ENCODE measurements at places on chromosomes 6 and 20. TPM values are rescaled to one million over a fixed set of nuclear protein-coding genes. Genes with fewer than 3 reads are reported as not detected.

VWA7 gene
- 5.0 TPM for total RNA-seq

DNA sequence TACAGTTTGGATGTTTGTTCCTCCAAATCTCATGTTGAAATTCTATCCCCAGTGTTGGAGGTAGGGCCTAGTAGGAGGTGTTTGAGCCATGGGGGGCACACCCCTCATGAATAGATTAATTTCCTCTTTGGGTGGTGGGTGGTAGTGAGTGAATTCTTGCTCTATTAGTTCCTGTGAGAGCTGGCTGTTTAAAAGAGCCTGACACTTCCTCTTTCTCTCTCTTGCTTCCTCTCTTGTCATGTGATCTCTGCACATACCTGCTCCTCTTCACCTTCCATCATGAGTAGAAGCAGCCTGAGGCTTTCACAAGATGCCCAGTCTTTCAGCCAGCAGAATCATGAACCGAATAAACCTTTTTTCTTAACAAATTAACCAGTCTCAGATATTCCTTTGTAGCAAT is 340.2 kb upstream of the CHD6 start:
- no peak overlapping the region for H3K27ac ChIP-seq
- H3K4me1 ChIP-seq = no peaks in the 10 kb centered on the region
- H3K36me3 ChIP-seq = no peaks in the 10 kb centered on the region
- H3K27me3 ChIP-seq = no peaks in the 10 kb centered on the region

- no peak overlapping the region for H3K27ac ChIP-seq
- no peak overlapping the region for H3K4me3 ChIP-seq
- no peak for DNase-seq
- H3K27me3 ChIP-seq = no peaks in the 10 kb centered on the region
Measured at GRCh38 chr6:43124481-43124880, 46.6 kb upstream of the SRF start.

DNA sequence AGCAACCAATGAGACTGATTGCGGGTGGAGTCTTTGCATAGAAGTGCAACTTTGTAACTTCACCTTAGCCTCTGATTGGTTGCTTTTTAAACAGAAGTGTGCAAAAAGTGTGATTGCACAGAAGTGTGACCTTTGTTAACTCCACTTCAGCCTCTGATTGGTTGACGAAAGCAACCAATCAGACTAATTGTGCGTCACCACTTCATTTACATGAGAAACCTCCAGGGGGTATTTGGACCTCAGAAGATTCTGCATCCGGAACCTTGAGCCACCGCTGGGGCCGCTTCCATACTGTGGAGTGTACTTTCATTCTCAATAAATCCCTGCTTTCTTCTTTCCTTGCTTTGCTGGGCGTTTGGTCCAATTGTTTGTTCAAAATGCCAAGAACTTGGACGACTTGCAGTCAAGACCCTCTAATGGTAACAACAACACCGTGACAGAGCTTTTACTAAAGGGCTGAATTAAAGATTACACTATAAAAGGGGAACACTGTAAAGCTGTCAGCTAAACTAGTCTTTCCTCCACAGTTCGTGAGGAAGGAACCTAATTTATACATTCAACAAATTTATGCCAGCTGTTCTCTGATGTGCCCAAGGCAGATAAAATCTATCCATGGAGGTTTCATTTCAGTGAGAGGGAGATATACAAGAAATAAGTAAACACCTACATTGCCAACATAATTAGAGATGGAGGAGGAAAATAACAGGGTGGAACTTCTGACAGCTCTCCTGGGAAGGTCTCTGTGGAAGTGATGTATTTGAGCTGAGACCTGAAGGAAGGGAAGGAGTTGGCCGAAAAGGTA is 1.4 kb upstream of the HECA start:
- H3K36me3 ChIP-seq = no peaks in the 10 kb centered on the region
- DNase-seq = no peak
- peaks cover 12% of the 10 kb centered on the region for H3K4me1 ChIP-seq
- H3K4me3 ChIP-seq = no peak overlapping the region
- no peaks in the 10 kb centered on the region for H3K27me3 ChIP-seq

PRR18 gene
- 0.28 TPM for total RNA-seq

DNA sequence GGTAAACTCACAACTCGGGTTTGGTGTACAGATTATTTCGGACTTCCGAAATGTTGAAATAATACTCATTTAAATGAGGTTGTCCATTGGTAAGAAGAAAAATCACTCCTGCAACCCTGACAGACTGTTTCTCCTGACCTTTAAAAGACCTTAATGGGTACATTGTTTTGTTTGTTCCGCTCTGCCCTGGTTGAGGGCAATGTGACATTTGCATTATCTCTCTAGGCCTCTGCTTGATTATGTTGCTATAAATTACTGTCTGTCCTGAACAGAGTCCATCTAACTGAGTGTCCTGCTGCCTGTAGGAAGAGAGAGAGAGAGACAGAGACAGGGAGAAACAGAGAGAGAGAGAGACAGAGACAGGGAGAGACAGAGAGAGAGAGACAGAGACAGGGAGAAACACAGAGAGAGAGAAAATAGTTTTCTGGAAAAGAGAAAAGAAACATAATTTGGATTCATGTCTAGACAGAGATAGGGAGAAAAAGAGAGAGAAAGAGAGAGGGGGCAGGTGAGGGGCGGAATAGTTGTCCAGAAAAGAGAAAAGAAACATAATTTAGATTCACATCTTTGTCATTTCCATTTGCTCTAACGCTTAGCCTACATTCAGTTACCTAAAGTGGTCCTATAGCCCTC is 83.2 kb downstream of the SHLD1 start:
- no peaks in the 10 kb centered on the region for H3K27me3 ChIP-seq
- no peak overlapping the region for H3K4me3 ChIP-seq
- H3K36me3 ChIP-seq = no peaks in the 10 kb centered on the region

GRCh38 chr6:165798991-165799390 is 135.9 kb upstream of the PDE10A start:
- H3K27ac ChIP-seq = no peak overlapping the region
- no peaks in the 10 kb centered on the region for H3K36me3 ChIP-seq
- H3K4me1 ChIP-seq = no peaks in the 10 kb centered on the region
- no peak overlapping the region for H3K4me3 ChIP-seq
- no peaks in the 10 kb centered on the region for H3K27me3 ChIP-seq

GRCh38 chr6:52922161-52922560 is 12.7 kb upstream of the GSTA3 start:
- H3K27me3 ChIP-seq = no peaks in the 10 kb centered on the region
- H3K4me3 ChIP-seq = no peak overlapping the region
- no peaks in the 10 kb centered on the region for H3K36me3 ChIP-seq
- H3K4me1 ChIP-seq = no peaks in the 10 kb centered on the region

FAM229B gene
- 3.8 TPM for total RNA-seq

DNA sequence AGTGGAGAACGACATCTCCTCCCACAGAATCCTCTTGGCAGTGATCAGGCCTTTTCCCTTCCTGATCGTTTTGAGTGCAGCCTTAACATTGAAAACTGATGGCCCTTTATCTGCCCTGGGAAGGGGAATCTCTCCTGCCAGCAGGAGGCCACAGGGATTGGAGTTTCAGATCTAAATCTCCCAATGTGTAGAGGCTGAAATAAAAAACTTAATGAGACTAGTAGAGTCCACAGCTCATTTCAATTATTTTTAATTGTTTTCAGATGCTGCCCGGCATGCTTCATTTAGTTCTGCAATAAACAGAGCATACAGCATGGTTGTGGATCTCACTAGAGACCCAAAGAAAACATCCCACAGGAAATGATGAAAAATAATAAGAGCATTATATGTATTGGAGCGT is 662.2 kb upstream of the HS3ST5 start:
- no peaks in the 10 kb centered on the region for H3K36me3 ChIP-seq
- no peak overlapping the region for H3K4me3 ChIP-seq
- DNase-seq = no peak
- H3K27ac ChIP-seq = no peak overlapping the region

- no peak overlapping the region for H3K4me3 ChIP-seq
- no peaks in the 10 kb centered on the region for H3K27me3 ChIP-seq
- no peak overlapping the region for H3K27ac ChIP-seq
- no peaks in the 10 kb centered on the region for H3K4me1 ChIP-seq
Measured at GRCh38 chr6:124002377-124003081, 198.9 kb downstream of the NKAIN2 start.

- no peaks in the 10 kb centered on the region for H3K27me3 ChIP-seq
- no peak overlapping the region for H3K4me3 ChIP-seq
- DNase-seq = no peak
- H3K27ac ChIP-seq = no peak overlapping the region
- no peaks in the 10 kb centered on the region for H3K36me3 ChIP-seq
- H3K4me1 ChIP-seq = no peaks in the 10 kb centered on the region
Measured at GRCh38 chr6:64489763-64490162, 854.2 kb downstream of the PHF3 start.

IL17F gene
- total RNA-seq = not detected

DNA sequence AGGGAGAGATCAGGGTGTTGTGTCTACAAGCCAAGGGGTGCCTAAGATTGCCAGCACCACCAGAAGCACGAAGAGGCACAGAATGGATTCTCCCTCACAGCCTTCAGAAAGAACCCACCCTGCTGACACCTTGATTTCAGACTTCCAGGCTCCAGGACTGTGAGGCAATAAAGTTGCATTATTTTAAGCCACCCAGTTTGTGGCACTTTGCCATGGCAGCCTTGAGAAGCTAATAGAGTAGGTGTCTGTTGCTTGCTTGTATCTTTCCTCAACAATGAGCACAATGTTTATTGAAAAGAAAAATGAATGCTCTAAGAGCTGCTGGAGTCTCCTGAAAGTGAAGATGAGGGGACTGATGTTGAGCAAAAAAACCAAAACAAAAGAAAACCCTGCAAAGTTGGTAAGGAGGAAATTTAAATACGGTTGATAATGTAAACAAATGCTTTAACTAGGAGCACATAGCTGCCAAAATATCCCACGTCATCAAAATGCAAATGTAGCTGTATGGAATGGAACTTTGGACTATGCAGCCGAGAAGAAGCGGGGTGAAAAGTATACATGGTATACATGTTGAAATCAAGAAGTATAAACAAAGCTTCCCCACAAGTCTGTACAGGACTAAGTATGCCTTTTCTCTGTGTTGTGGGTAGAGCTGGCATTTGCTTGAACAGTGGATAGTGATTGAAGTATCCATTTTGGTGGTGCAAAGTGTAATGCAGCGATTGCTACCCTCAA is 8.0 kb downstream of the IL20RA start:
- H3K4me1 ChIP-seq = no peaks in the 10 kb centered on the region
- no peak for DNase-seq
- no peaks in the 10 kb centered on the region for H3K36me3 ChIP-seq

DNA sequence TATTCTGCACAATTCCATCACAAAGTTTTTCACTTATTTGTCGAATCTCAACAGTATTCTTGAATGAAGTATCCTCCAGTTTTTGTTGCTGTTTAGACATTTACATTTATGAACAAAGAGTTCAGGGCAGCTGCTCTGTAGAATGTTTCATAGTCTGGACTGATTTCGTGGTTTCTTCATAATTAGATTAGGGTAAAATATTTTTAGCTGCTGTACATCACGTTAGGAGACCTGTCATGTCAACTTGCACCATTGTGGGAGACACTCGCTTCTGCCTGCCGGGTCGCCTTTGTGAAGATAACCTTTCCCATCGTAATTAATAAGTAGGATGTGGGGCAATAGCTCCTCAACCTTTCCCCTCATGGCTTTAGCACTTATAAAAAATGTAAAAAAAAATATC is 27.5 kb upstream of the RPS6KA2 start:
- no peaks in the 10 kb centered on the region for H3K27me3 ChIP-seq
- DNase-seq = no peak
- no peaks in the 10 kb centered on the region for H3K36me3 ChIP-seq
- no peak overlapping the region for H3K4me3 ChIP-seq

DNA sequence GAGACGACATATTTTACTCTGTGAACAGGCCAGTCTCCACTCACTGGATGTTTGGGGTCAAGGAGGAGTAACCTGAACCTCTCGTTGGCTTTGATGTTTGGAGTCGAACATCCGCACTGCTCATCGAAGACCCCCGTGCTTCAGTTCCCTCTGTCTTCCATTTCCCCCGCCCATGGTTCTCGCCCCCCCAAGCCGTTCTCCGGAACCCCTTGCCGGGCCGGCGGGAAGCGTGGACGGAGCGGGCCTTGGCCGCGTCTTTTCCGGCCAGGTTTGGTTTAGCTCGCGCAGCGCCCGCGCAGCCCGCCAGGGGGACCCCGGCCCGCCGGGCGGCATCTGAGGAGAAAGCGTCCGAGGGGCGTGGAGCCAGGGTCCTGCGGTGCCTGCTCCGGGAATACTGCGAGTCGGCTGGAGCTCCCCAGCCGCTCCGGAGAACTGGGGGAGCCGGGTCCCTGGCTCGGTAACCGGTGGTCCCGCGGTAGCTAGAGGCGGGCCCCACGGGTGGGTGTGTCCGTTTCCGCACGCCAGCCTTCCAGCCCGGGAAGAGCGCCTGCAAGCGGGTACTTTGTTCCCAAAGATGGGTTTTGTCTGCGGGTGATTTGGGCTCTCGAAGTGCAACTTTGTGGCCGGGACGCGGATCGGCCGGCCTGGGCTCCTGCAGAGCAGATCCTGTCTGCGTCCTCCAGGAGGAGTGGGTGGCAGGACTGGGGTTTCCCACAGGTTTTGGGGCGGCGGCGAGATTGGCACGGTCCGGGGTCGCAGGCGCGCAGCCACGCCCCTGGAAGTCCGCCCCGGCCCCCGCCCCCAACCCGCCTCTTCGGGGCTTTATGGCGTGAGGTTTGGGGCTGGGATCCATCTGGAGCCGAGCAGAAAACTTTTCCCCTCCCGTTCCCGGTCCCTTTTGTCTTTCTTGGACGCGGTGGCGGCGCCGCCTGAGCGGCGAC is at the start of gene TMEM200A:
Gene TMEM200A (plus strand): TSS at position 852 of the 941 bp plus-strand sequence. CDS start 74,406 bp downstream, outside the sequence.
- H3K27me3 ChIP-seq = no peaks in the 10 kb centered on the region
- peak within 1 kb of the TSS; percentile 60 for H3K4me3 ChIP-seq
- no peaks in the 10 kb centered on the region for H3K4me1 ChIP-seq
- no peaks in the 10 kb centered on the region for H3K36me3 ChIP-seq

GRCh38 chr6:170480050-170480692 is 72.9 kb downstream of the PSMB1 start:
- no peak overlapping the region for H3K4me3 ChIP-seq
- H3K36me3 ChIP-seq = no peaks in the 10 kb centered on the region
- H3K27me3 ChIP-seq = no peaks in the 10 kb centered on the region
- no peak overlapping the region for H3K27ac ChIP-seq
- no peaks in the 10 kb centered on the region for H3K4me1 ChIP-seq
- DNase-seq = peak; percentile 10

- no peaks in the 10 kb centered on the region for H3K36me3 ChIP-seq
- no peak overlapping the region for H3K27ac ChIP-seq
- no peaks in the 10 kb centered on the region for H3K27me3 ChIP-seq
- H3K4me3 ChIP-seq = no peak overlapping the region
- DNase-seq = no peak
- no peaks in the 10 kb centered on the region for H3K4me1 ChIP-seq
Measured at GRCh38 chr6:45808917-45809316, 206.7 kb downstream of the CLIC5 start.

GRCh38 chr6:101016163-101016562 is 135.0 kb upstream of the ASCC3 start:
- H3K27me3 ChIP-seq = no peaks in the 10 kb centered on the region
- no peak overlapping the region for H3K4me3 ChIP-seq
- no peaks in the 10 kb centered on the region for H3K36me3 ChIP-seq
- H3K4me1 ChIP-seq = no peaks in the 10 kb centered on the region
- DNase-seq = no peak
- no peak overlapping the region for H3K27ac ChIP-seq

- H3K36me3 ChIP-seq = no peaks in the 10 kb centered on the region
- H3K27me3 ChIP-seq = no peaks in the 10 kb centered on the region
- H3K27ac ChIP-seq = no peak overlapping the region
- H3K4me3 ChIP-seq = no peak overlapping the region
Measured at GRCh38 chr6:149608381-149608982, 40.0 kb downstream of the KATNA1 start.
